ENCODE measurements at places on chromosomes 1 and 21.
A peak's percentile ranks its signal among the peaks of the same experiment; 100 is the strongest.

DNA sequence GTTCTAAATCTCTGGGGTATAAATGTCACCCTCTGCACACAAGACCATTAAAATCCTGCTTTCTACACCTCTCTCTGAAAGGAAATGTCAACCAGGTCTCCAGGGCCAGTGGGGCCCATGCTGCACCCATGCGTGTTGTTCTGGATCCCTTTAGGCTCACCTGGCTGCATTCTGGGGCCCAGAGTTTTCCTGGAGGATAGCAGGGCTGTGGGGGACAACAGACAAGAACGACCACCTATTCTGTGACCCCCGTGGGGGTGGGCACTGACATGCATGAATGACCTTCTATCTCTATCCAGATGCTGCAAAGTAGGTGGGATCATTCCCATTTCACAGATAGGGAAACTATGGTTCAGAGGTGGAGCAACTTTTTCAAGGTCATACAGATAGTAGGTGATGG lies 41.6 kb downstream of the TNNT2 start:
- DNase-seq, result no peak

GRCh38 chr1:31587720-31588423 lies 11.6 kb downstream of the TINAGL1 start:
- DNase-seq, result no peak

GRCh38 chr1:240136402-240136801 lies 44.7 kb downstream of the FMN2 start:
- no peak for DNase-seq

- DNase-seq, result peak; percentile 100
These were observed 41.8 kb downstream of the GATAD2B start for GRCh38 chr1:153880962-153881361.

DNA sequence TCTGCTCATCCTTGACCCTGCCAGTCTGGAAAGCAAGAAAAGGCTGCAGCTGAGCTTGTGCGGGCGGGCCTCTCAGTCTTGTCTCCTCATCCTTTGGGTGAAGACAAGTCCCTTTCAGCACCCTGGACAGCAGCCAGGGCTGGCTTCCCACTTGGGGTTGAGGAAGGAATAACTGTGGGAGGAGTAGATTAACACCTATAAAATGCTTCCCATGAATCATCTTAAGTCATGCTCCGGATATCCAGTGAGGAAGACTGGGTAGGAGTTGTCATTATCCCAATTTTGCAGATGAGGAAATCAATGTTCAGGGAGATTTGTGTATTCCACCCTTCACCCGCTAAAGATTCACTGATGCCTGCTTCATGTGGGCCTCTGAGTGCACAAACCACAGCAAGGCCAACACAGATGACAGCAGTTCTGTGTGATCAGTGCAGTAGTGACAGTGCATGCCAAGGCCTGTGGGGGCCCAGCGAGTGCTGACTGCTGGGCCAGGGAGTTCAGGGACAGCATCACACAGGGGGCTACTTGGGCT lies 20.1 kb upstream of the COL16A1 start:
- no peak for DNase-seq

DNA sequence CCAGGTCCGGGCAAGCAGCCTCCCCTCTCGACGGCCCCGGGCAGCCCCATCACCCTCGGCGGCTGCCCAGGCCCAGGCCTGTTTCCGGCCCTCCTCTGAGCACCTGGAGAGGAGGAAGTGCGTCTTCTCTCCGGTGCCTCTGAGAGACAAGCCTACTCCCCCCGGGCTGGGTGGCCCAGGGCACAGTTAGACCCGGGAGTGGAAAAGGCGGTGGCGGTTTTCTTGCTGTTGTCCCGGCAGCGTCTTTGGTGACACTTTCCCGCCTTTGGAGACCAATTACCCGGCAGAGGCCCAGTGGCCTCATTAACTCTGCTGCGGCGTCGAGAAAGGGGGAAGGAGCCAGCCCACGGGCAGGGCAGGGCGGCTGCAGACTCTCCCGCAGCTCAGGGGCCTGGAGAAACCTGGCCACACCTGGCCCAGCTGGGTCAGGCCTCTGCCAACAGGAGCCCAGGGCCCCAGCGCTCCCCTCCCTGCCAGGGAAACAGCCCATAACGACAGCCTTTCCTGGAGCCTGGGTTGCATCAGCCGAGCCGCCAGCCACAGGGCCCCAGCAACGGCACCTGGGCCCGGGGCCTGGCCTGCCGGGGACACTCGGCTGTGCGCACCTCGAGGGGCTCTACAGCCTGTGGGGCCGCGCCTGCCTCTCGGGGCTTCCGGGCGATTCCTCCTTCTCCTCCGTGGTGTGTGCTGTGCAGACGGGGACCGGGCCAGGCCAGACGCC lies 28.4 kb upstream of the C1orf159 start:
- peak; percentile 88 for DNase-seq

DNA sequence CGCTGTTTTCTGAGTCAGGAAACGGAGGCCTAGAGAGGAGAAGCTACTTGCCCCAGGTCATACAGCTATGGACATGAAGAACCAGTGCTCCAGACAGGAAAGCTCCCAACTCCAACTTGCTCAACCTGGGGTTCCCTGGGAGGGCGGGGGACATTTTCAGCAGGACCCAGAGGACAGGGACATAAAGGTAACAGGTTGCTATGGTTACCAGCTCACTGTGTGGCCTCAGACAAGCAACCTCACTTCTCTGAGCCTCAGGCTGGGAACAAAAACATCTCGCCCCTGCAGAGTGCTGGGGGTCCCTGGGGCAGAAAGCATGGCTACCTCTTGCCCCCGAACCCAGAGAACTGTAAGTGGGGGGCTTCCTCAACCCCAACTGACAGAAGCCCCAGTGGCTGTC lies 16.1 kb downstream of the FBXO2 start:
- DNase-seq, result no peak

- DNase-seq, result no peak
These were observed 3.9 kb downstream of the GALE start for GRCh38 chr1:23796466-23797271.

Measured in NCI-H187 (cell line).